ENCODE measurements at places on chromosomes 4 and X.

DNA sequence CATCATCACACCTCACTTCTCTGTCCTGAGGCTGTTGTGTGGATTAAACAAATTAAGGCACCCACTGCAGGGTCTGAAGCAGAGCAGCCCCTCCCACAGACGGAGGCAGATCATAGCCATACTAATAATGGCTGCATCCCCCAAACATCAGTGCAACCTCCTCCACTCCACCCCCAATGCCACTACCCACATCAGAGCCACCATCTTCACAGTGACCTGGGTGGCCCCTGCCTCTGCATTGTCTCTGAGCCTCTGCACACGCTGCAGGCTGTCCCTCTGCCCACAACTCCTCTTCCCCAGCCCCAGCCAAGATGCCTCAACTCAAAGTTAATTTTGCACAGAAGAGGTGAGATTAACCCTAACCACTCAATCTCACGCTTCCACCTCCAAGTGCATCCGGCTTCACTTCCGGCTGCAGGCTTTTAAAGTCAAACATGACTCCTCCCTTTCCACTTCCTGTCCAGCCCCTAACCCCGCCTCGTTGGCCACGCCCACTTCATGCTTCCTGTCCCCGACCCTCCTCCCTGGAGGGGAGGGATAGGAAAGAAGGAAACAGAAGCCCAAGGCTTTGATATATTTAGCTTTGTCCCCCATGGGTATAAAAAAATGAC, 22.7 kb downstream of the JAKMIP1 start:
- no peak for DNase-seq

- DNase-seq, result no peak
Measured at GRCh38 chr4:47933840-47934239, 19.5 kb upstream of the NFXL1 start.

- DNase-seq, result no peak
Measured at GRCh38 chr4:132982151-132982550, 166.9 kb upstream of the PCDH10 start.

DNA sequence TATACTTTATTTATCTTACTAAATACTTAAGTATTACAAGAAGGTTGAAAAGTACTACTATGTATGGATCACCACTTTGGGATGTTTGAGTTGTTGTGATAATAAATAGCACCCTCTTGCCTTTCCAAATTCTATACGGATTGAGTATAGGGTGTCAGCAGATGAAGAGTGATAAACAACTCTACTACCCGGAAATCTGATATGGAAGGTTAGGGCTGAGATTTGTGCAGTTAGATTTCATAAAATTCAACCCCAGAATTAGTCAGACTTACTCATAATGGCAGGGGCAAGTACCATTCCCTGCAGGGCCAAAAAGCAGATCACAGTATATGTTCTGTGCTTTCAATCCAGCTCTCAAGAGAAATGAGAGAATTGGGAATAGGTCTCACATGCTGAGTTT, 1008.9 kb upstream of the PCDH7 start:
- DNase-seq, result no peak

DNA sequence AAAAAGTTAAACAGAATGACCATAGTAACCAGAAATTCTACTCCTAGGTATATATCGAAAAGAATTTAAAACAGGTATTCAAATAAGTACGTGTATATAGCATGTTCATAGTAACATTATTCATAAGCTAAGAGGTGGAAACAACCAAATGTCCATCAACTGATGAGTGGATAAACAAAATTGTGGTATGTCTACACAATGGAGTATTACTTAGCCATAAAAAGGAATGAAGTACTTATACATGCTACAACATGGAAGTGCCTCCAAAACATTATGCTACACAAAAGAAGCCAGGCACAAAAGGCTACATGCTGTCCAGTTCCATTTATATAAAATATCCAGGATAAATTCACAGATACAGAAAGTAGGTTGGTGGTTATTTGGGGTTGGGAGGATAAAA, 76.5 kb downstream of the CD99L2 start:
- DNase-seq, result no peak

- DNase-seq, result no peak
Measured at GRCh38 chr4:100009490-100009889, 59.4 kb upstream of the H2AZ1 start.

DNA sequence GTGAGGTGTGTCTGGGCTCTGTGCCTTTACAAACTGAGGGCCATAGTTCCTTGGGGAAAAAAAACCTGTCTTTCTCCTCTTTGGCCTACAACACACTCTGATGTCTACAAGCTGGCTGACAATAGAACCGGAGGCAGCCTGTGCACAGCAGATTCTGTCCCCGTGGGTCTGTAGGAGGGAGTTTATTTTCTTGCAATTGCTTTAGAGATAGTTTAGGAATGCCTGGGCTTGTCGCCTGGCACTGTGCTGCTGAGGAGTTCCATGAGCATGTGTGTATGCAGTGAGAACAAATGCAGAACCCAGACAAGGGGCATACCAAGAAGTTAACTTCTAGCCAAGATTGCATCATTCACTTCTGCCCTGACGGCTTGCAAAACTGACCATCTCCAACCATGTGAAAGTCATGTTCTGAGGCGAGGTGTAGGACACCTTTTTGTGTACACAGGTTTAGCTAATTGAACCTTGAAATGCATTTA, 54.1 kb downstream of the CCNI start:
- DNase-seq, result no peak

DNA sequence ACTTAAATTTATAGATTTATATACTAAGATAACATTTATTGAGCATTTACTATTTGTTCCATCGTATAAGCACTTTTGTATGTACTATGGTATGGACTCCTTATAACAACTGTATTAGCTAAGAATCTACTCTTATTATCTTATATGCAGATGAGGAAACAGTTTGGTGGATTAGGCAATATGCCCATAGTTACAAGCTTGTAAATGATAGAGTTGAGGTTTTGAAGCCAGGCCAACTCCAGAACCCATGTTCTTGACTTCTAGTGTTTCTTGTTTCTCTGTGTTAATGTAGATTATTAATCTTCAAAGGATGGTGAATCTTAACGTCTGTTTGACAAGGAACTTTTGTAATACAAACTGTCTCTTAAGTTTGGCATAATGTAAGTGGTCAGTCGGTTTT, 71.3 kb downstream of the STIM2 start:
- no peak for DNase-seq

- DNase-seq, result no peak
Measured at GRCh38 chr4:125904802-125905201, 590.0 kb downstream of the FAT4 start.

DNA sequence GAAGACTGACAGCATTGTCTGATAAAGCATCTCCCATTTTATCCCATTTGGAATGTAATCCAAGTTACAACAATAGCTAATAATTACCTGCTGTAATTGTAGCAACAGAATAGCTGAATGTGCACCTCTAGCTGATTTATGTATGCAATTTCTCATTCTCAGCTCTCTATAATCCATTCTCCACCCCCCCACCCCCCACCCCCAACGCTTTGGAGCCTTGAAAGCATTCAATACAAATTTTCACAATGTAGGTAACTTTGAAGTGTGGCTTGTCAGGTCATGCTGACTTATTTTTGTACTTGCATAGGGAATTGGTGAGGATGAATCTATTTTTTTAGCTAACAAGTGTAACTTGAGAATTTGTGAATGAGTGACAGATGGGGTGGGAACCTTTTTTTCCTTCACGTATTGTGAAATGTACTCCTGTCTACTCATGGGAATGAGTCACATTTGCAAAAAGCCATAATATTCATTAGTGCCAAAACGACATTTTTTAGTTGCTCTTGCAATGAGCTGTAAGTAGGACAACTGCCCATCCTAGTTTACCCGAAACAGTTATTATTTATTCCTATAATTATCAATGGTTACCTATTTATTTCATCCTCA, 159.3 kb downstream of the PALLD start:
- DNase-seq, result no peak

DNA sequence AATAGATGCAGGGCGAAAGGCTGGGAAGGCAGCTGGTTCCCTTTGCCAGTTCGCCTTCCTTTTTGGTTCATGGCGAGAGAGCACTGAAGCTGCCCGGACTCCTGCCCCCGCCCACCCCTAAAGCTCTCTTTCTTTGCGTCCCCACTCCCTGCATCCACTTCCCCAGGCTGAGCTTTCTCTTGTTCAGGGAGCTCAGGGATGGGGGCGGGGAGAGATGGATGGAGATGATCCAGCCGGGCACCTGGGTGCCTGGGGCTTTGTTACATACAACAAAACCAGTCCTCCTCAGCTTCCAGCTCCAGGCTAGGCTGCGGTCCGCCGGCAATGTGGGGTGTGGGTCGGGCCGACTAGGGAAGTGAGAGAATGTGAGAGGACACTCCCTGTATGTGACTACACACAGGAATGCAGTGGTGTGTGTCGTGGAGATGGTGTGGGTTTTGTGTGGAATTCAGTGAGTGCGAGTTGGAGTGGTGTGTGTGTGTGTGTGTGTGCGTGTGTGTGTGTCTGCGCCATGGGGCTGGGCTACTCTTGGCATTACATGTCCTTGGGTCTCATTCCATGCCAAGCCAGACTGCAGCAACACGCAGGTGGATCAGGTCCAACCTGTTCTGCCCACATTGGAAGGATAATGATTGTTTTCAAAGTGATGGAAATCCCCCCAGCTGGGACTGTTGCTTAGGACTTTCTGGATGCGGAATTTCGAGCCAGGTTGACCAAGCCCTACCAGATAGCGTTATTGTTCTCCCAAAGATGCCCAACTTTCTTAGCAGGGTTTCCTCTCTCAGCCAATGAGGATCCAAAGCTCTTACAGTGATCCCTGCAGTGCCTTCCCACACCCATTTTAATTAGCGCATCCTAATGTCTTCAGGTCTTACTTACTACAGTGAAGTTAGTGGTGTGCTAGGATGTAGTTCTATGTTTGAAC, 149.4 kb upstream of the CHRDL1 start:
- DNase-seq, result no peak

- DNase-seq, result no peak
Measured at GRCh38 chr4:184757810-184758209, 23.9 kb upstream of the CENPU start.

DNA sequence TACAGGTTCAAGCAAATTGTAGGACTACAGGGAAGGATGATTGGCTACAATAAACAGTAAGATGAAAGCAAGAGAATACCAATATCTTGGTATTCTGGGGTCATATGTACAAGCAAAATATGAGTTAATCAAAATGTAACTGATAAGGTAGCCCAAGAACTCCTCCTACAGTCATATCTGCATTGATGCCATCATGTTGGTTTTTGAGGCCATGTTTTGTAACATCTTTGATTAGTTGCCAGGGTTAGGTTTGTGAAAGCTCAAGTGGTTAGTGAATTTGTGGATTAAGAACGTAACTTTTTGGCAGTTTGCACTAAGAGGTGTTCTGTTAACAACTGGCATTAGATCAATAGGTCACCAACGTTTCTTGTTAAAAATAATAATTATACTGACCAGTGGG, 59.6 kb downstream of the USP9X start:
- no peak for DNase-seq

DNA sequence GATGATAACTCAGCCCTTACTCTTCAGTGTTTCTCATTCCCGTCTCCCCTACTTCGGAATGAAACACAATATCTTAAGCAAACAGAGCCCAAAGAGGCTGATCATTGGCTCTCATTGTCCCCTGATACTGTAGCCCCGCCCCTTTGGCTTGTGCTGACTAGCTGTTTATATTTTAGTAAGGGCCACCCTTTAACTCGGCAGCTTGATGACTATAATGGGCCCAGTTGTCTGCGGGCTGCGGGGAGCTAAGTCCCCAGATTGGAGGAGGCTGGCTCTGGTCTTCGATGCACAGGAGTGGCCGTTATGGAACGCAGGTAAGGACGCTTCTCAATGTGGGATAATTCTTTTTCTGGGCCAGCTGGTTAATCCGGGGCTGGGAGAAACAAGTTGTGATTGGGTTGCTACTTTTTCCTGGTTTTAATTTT, at the start of gene TRIM2:
TSS of gene TRIM2 (plus strand) at position 197 of the 425 bp plus-strand sequence. CDS start at position 285, 88 bp downstream.
- peak; percentile 55 for DNase-seq

DNA sequence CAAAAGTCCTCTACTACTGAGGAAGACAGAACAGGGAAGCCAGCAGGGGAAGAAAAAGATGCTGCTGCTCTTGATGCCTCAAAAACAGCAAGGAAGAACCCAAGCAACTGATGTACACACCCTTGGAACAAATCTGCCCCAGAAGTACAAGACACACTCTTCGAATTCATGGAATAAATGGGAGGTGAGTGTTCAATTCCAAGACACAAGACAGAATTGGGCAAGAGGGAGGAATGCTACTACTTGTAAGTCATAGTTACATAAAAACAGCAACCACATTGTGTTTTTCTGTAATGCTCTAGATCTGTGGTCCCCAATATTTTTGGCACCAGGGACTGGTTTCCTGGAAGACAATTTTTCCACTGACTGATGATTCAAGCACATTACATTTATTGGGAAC, 58.0 kb upstream of the H2AZ1 start:
- DNase-seq, result no peak

GRCh38 chrX:45794995-45795337, 594.3 kb upstream of the DIPK2B start:
- DNase-seq, result no peak

DNA sequence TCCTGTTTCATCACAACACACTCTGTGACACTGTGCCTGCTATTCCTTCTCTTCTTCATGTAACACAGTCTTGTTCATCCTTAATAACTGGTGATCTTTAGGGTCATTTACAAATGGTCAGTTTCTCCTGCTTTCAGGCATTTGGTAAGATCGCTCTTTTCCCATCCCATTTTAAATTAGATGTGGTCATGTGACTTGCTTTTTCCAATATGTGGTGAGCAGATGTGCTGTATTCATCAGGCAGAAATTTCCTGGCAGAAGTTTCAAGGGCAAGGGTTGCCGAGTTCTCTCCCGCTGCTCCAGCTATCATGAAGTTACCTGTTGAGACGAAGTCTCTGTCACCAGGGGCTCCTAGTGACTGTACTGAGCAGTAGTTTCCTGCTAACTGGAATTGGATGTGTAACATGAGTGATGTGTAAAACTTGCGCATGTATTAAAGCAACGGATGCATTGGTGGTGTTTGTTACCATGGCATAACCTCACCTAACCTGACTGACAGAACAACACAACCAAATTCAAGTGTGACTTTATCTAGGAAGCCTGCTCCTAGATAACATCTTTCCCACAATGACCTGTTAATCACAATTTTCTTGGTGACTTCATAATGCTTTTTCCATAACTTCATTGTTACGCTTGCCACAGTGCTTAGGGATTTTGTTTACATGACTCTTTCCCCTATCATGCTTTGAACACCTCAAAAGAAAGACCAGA, 29.5 kb upstream of the BMPR1B start:
- DNase-seq, result no peak

DNA sequence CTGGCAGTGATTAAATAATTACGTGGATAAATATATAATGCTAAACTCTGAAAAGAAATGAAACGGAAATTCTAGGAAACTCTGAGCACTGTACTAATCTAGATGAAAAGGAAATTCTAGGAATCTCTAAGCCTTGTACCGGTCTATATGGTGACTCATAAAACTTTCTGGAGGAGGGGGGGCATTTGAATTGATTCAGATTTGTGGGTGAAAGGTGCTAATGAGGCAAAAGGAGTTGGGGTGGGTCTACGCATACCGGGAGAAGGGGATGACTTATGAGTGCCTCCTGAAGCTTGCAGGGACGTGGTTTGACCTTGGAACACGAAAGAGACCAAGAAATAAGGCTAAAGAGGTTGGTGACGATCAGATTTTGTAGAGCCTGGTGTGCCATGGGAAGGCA, 151.7 kb upstream of the CASK start:
- DNase-seq, result no peak

Data from liver (tissue), 10 donors.